ENCODE measurements at places on chromosomes 4 and X. TPM values are rescaled to one million over a fixed set of nuclear protein-coding genes. Genes with fewer than 3 reads are reported as not detected.
A peak's percentile ranks its signal among the peaks of the same experiment; 100 is the strongest.

GRCh38 chr4:14178421-14178820, 550.9 kb upstream of the BOD1L1 start:
- no peak for DNase-seq

GRCh38 chr4:89298155-89298554, 9.4 kb downstream of the GPRIN3 start:
- DNase-seq, result peak; percentile 40

DGAT2L6 gene
- total RNA-seq, result not detected

GRCh38 chr4:163194593-163194992, 27.9 kb upstream of the NAF1 start:
- no peak for DNase-seq

Data from mucosa of descending colon (tissue), 3 donors.